ENCODE measurements at places on chromosomes 2 and 18.

DNA sequence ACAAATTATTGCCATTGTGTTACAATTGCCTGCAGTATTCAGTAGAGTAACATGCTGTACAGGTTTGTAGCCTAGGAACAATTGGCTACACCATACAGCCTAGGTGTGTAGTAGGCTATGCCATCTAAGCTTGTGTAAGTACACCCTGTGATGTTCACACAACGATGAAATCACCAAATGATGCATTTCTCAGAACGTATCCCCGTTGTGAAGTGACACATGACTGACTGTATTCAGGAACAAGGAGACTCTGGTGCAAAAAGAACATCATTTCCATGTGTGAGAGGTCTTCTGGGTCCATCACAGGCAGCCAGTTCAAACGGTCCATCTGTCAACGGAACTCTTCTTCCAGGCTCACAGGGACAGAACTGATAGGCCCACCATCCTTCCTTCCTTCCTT, 263.7 kb downstream of the ANAPC1 start:
- DNase-seq: no peak

GRCh38 chr2:96916646-96917543, 47.0 kb upstream of the SEMA4C start:
- no peak for DNase-seq

GRCh38 chr2:218005486-218005885, 2.7 kb upstream of the TNS1 start:
- no peak for DNase-seq

- DNase-seq: no peak
Measured at GRCh38 chr2:174072069-174072468, 106.9 kb upstream of the SP3 start.

DNA sequence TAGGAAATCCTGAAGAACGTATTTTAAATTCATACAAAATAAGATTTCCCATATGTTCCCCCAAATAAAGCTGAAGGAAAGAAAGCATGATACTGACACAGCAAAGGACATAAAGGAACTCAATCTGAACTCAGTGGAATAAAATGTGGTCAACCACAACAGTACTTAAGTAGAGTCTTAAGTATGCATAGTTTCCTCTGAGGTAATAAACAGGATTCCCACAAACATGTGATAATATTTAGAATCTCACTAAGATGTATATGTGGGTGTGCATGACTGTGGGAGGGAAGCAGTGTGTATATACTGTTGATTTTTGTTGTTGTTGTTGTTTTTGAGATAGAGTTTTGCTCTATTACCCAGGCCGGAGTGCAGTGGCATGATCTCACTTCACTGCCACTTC, 69.3 kb downstream of the NOL10 start:
- no peak for DNase-seq

GRCh38 chr2:43100883-43101662, 125.3 kb downstream of the ZFP36L2 start:
- no peak for DNase-seq

DNA sequence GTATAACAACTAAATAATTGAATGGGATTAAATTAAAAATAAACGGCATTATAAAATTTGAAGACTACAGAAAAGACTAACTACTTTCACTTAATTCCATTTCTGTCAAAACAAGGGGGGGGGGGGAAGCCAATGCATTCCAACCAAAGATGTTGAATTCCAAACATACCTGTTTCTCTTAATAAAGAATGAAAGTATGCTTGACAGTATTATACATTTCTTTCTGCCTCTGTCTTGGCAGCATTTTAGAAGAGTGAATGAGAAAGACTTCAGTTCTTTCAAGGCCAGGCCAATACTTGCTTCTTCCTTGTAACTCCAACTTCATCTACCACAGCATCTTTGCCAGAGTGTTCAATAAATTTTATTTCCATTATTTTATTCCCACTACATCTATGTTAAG, 65.9 kb downstream of the PDE11A start:
- no peak for DNase-seq

DNA sequence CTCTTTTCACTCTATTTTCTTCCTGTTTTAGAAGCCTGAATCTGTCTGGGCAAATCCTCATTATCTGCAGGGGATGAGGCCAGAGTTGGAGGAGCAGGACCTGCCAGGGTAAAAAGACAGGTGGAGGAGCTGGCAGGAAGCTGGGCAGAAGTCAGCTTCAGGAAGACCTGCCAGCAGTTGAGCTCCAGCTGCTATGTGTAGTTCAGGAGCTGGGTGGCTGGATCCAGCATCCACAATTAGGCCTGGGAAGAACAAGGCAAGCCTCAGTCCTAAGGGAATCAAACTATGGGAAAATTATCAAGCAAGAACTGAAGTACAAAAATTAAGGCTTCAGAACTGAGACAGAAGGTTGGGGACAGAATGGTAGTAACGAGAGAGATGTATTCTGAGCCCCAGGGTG, 174.0 kb downstream of the MREG start:
- no peak for DNase-seq

DNA sequence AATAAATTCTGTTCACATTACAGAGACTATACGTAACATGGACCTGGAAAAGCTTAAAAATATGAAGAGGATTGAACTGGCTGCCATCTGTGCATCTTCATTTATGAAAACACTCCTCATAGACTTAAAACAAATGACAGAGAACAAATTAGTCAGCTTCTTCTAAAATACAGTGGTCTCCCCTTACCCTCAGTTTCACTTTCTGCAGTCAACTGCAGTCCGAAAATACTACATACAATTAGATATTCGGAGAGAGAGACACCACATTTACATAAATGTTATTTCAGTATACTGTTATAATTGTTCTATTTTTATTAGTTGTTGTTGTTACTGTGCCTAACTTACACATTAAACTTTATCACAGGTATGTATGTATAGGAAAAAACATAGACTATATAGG, 6.5 kb downstream of the RNF103 start:
- DNase-seq: no peak

- DNase-seq: no peak
Measured at GRCh38 chr2:156672556-156673332, 236.6 kb downstream of the GPD2 start.

DNA sequence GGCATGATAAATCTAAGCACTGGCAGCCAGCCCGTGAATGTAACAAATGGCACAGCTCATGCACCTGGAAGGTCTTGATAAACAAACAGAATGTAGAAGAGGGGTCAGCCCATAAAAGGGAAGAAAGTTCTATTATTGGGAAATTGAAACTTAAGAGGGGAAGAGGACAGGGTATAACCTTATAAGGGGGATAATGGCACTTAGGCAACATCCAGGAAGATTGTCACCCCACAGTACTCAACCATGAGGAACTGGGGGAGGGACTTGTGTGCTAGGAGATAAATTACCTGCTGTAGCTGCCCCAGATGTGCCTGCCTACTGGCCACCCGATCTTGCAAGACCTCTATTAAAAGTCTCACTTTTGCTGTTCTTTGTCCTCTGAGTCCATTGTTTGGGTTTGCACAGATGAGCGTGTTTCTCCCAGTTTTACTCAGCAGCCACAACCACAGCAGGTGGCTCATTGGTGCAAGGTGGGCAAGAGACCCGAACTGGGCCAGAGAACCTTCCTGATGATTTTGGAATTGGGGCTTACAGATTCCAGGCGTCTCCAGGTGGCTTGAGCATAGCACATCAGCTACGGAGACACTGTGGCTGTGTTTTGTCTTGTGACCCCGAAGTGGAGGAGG, 79.0 kb upstream of the TAF1B start:
- no peak for DNase-seq

GRCh38 chr2:3585261-3586109, 9.4 kb upstream of the COLEC11 start:
- DNase-seq: no peak

DNA sequence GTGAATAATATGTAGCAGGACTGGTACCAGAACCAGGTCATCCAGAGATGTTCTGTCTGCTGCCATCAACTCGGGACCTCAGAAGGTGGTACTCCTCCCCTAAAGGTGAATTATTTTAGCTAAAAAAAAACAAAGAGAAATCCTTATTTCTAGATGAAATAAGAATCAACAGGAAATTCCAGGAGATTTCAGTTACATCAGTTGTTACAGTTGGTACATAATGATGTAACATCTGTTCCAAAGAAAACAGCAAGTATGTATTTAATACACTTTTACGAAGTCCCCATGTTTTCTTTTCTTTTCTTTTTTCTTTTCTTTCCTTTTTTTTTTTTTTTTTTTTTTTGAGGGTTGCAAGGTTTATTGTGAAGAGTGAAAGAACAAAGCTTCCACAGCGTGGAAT, 33.6 kb upstream of the CD28 start:
- no peak for DNase-seq

DNA sequence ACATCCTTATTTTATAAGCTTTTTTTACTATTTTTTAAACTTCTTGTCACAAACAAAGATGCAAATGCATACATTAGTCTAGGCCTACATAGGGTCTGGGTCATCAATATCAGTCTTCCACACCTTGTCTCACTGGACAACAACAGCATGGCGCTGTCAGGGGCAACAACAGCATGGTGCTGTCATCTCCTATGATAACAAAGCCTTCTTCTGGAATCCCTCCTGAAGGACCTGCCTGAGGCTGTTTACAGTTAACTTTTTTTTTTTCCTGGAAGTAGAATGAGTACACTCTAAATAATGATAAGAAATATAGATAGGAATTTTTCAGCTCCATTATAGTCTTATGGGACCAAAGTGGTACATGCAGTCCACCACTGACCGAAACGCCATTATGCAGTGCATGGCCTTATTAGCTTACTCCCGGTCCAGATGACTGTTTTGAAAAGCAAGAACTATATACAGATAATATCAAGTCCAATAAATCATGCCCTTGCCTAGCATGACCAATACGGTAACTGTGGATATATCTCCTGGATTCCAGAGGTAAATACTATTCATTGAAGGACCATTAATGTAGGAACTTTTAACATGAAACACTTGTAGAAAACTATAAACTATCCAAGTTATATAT, 38.4 kb downstream of the TCF4 start:
- no peak for DNase-seq

DNA sequence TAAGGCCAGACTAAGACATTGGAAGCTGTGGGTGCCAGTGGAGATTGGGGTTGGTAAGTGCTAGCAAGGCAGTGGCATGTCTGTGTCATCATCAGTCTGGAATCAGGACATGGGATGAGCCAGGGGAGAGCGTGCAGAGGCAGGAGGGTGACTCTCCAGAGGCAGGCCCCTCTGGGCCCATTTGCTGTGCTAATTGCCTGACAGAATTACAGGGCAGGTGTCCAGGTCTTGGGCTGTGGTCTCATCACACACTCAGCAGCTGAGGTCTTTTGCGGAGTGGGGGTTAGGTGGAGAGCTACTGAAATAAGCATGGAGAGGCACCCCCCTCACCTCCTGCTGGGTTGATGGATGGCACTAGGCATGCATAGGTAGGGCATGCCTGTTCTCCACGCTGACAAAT, 57.4 kb downstream of the CELF4 start:
- no peak for DNase-seq

DNA sequence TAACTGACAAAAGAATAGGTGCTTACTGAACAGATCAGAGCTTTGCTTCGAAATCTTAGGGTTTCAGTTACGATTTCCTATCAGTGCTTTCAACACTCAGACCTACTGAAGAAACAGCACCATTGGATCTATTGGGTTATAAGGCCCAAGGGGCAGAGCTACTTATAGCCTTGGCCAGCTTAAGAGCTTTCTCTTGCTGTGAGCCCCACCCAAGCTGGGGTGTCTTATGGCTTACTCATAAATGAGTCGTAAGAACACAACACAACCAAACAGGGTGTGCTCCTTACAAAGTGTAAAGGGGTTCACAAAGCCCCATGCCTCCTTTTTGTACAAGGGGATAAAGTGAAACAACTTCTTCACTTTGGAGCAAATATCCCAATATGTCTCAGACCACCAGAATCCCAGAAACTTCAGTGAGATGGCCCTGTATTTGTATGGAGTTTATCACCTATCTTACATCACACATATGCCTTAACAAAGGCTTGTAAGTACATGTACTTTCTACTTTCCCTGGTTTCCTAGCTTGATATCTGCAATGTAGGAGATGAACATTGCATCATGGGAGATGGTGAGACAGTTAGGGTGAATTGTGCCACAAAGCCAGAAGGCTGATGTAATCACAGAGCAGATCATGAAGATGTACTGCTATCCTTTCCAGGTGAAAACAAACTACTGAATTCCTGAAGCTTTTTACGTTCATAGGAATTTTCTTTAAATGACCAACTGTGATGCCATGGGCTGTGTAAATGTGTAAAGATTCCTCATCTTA, 115.5 kb upstream of the GLI2 start:
- DNase-seq: no peak

- no peak for DNase-seq
Measured at GRCh38 chr2:98588880-98589431, 19.4 kb downstream of the COA5 start.

DNA sequence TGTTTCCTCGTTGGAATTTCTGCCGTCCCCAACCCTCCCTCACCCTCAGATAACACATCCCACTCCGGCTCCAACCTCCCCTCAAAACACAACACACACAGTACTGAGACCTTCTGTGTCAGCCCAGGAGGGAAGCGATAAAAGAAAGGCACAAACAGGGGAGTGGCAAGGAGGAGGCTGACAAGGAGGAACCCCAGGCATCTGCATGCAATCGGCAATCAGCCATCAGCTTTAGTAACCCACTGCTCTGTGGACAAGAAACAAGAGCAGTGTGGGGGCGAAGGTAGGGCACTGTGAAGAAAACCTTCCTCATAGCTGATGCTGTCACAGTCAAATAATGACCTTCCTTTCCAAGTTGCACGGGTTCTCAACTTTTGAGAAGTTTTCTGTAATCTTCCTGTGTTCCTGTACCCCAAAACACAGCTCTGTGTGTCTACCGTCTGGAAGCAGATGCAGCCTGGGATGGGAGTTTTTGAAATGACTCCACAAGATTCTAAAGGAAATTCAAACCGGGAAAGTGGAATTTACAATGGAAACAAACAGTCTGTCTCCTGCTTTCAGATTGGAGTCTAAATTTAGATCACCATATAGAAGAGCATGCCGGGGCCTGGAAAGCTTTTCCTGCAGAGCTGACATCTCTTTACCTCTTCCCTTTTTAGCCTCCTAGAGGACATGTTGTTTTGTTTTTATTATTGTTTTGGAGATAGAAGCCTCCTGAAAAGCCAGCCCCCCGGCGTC, 16.4 kb upstream of the LPIN2 start:
- no peak for DNase-seq

- DNase-seq: no peak
Measured at GRCh38 chr2:216583147-216583546, 50.1 kb upstream of the IGFBP2 start.

Data from activated naive CD4-positive, alpha-beta T cell treated with Interleukin-2 at 50 U/mL for 16 hours (primary cell).